ENCODE measurements at places on chromosomes 3 and 15.

DNA sequence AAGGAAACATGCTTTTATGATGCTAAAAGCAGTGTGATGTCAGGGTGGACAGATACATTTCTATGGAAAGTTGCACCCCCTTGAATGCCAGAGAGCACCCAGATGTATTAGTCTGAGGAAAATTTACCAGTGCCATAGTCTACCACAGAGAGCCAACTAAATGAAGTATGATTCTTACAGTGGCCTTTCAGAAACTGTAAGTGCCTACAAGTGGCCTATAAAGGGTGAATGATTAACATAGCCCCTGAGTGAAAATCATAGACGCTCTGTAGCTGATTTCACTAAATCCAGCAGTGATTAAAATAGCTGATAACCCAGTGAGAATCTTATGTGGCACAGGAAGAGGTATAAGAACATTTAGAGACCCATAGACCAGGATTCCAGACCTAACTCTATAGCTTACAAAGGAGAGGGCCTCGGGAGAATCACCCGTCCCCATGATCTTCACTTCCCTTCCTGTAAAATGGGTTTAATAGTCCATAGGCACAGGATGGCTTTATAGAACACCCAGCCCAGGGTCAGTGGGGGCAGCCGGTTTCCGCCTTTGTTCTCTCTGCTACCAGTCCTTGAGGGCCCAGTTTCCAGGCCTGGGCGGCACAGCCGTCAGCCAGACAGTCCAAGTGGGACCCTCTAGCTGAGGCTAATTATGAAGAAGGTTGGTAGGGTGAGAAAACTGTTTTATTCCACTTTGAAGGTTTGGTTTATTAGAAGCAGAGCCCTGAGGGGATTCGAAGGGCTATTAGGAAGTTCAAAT is 35.5 kb upstream of the CACNA2D3 start:
- no peak for DNase-seq

GRCh38 chr3:141913150-141913811 is 36.8 kb downstream of the ATP1B3 start:
- DNase-seq: no peak

GRCh38 chr3:28672406-28672805 is 323.8 kb upstream of the AZI2 start:
- DNase-seq: no peak

GRCh38 chr3:182330646-182331045 is 462.7 kb upstream of the ATP11B start:
- DNase-seq: no peak

DNA sequence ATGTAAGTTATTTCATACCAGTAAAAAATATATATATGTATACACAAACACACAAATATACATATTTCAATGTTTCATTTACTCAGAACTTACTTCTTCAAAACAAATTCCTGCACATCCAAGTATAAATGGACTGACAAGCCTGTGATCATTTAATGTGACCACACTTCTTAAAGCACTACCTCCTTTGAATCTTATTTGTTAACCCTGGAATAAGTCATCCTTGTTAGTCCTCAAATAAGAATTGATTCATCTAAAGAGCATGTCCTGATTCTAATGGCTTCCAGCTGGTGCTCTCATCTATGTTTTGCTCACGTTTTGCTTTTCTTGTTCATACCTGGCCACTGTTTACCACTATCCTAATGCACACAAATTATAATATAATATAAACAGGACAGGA is 103.9 kb upstream of the UBP1 start:
- no peak for DNase-seq

All from Panc1 (cell line).